ENCODE measurements at places on chromosomes 11 and 22. TPM values are rescaled to one million over a fixed set of nuclear protein-coding genes. Genes with fewer than 3 reads are reported as not detected.

The DDI1 gene
- not detected for total RNA-seq

GRCh38 chr11:112881461-112881860 lies 79.8 kb upstream of the NCAM1 start:
- H3K4me1 ChIP-seq = peaks cover 10% of the 10 kb centered on the region
- peak; percentile 61 for DNase-seq
- peak overlapping the region; percentile 38 for H3K4me3 ChIP-seq
- no peaks in the 10 kb centered on the region for H3K36me3 ChIP-seq
- H3K27ac ChIP-seq = no peak overlapping the region
- no peaks in the 10 kb centered on the region for H3K27me3 ChIP-seq

The EMID1 gene
- 3.1 TPM for total RNA-seq

The PHOX2A gene
- total RNA-seq = not detected

The MMP10 gene
- total RNA-seq = not detected

GRCh38 chr11:128921793-128922192 lies 20.9 kb downstream of the TP53AIP1 start:
- no peak for DNase-seq
- peaks cover 12% of the 10 kb centered on the region for H3K4me1 ChIP-seq
- no peaks in the 10 kb centered on the region for H3K36me3 ChIP-seq

The HBE1 gene
- not detected for total RNA-seq

DNA sequence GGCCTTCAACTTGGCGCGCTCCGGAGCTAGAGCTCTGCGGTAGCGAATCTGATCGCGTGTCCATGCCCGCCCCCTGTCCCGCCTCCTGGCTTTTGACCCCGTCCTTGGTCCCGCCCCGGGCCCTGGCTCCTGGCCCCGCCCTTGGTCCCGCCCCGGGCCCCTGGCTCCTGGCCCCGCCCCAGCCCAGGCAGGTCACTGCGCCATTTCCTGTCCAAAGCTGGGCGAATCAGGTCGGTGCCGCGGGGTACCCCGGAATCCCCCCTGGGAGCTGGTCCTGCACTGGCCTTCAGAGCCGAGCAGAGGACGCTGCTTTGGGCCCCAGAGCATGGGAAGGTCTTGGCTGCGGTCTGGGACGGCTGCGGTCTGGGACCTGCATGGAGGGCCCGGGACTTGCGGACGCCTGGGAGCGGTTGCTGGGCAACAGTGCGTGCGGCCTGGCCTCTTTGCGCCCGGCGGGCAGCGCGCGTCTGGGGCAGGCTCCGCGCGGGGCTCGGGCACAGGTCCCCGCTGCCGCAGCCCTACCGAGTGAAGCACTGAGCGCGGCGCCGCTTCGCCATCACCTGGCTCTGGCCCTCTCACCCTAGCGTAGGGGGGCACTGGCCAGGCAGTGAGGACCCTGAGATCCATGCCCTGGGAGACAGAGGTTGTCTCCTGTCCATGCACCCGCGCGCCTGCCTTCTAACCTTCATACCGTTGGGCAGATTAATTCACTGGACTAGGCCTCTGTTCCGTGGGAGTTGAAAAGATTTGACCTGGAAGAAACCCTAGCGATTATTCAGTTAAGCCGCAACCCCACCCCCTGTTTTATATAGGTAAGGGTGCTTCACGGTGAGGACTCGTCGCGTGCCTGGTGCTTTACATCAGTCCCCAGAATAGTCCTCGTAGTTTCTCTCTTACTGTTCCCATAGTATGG lies at the start of gene TTC12:
Gene TTC12 (plus strand): TSS at position 195 of the 913 bp plus-strand sequence. CDS start 1,675 bp downstream, outside the sequence.
- H3K36me3 ChIP-seq = peaks cover 10% of the 10 kb centered on the region
- H3K27me3 ChIP-seq = no peaks in the 10 kb centered on the region
- peaks cover 31% of the 10 kb centered on the region for H3K4me1 ChIP-seq
- peak within 1 kb of the TSS; percentile 72 for H3K4me3 ChIP-seq

The IRAG1 gene
- 4.6 TPM for total RNA-seq

DNA sequence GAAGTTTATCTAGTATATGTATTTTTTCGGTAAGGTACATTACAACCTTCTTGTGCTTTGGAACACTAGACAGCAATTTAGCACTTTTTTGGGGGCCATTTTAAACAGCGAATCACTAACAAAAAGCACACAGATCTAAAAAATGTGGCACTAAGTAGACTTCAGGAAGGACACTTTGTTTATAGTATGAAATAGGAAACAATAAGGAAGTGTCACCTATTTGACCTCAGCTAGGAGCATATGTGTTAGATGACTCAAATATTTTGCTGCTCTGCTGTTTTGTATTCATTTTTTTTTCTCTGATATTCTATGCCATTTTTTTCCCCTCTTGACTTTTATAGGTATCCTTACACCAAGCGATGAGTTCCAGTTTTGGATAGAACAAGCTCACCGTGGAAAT lies 5.6 kb downstream of the DYNC2H1 start:
- H3K4me1 ChIP-seq = peaks cover 20% of the 10 kb centered on the region
- H3K27me3 ChIP-seq = no peaks in the 10 kb centered on the region
- DNase-seq = no peak
- no peak overlapping the region for H3K4me3 ChIP-seq
- peaks cover 7% of the 10 kb centered on the region for H3K36me3 ChIP-seq

GRCh38 chr11:61489833-61490721 lies 18.5 kb upstream of the LRRC10B start:
- H3K4me1 ChIP-seq = peaks cover 18% of the 10 kb centered on the region
- no peaks in the 10 kb centered on the region for H3K27me3 ChIP-seq
- no peak overlapping the region for H3K27ac ChIP-seq
- H3K36me3 ChIP-seq = no peaks in the 10 kb centered on the region

DNA sequence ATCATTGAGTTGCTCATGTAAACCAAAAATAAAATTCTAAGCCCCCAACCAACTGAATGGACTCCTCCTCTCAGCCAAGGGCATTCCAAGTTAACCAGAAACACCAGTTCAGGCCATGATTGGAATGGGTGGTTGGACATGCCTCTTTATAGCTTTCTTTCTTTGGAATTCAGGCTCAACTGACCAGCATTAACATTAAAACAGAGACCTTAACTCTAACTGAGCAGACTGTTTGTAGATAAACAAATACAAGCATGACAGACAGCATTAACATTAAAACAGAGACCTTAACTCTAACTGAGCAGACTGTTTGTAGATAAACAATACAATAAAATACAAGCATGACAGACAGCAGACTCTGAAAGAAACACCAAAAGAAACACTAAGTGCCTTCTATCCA lies 278.2 kb downstream of the DLG2 start:
- no peaks in the 10 kb centered on the region for H3K27me3 ChIP-seq
- no peak for DNase-seq
- H3K27ac ChIP-seq = no peak overlapping the region
- no peaks in the 10 kb centered on the region for H3K36me3 ChIP-seq

DNA sequence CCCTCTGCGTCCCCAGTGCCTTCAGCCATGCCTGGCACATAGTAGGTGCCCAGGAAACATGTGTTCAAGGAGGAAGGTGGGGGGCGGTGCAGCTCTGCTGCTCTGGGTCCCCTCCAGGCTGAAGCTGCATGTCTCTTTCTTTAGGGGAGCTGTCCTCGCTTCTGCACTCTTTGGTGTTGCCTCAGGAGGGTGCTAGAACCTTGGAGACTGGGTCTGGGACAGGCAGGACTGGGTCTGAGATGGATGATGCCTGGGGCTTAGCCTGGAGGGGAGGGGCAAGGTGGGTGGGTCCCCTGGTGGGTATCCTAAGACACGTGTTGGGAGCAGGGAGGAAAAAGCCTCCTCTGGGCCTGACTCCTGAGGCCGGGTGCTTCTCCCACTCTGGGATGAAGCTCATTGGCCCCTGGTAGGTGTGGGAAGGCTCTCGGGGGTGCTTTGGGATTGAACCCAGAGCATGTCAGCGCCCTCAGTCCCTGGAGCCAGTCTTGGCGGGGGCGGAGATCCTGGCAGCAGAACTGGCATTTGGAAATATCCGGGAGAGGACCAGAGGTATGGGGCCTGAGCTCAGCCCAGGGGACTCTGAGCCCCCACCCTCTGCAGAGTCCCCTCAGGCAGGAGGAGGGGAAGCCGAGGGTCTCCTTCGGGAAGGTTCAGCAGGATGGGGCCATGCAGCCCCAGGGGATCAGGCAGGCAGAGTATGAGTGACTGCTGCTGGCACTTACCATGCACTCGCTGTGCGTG lies 6.7 kb upstream of the GSTP1 start:
- peaks cover 16% of the 10 kb centered on the region for H3K27me3 ChIP-seq
- no peaks in the 10 kb centered on the region for H3K36me3 ChIP-seq

DNA sequence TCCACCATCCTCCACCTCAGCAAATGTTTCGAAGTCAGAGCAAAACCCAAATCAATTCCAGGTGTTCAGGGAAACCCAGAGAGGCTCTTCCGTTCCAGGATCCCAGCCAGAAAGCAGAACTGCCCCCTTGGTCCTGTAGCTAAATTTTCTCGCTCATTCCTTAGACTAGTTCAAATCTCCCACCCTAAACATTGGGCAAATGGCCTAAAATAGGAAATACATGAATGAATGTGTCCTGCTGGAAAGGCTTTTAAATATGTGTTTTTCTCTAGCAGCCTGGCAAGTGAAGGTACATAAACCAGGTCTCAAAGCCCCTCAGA lies 89.6 kb downstream of the ETS1 start:
- H3K27me3 ChIP-seq = no peaks in the 10 kb centered on the region
- H3K36me3 ChIP-seq = no peaks in the 10 kb centered on the region
- peak overlapping the region; percentile 28 for H3K4me3 ChIP-seq

The PRRG4 gene
- 33.6 TPM for total RNA-seq

The KRTAP5-1 gene
- total RNA-seq = 1.0 TPM

DNA sequence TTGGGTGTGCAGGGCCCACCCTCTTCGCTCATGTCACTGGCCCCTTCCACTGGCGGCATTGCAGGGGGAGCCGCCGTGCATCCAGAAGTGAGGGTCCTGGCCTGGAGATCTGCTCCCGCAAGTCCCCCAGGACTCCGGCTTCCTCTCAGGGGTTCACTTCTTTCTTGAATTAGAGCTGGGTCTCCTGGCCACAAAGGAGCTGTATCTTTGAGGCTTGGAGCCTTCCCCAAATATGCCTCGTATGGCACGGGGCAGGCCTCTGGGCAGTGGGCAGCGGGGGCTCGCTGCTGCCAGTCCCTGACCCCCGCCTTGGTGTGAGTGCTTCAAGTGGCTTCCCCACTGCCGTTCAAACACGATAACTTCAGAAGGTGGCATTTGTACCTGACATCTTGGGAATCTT lies 7.4 kb upstream of the IFITM3 start:
- H3K4me3 ChIP-seq = no peak overlapping the region
- no peak for DNase-seq
- no peaks in the 10 kb centered on the region for H3K27me3 ChIP-seq
- no peaks in the 10 kb centered on the region for H3K36me3 ChIP-seq

The OR4C11 gene
- total RNA-seq = not detected

- H3K4me1 ChIP-seq = peaks cover 45% of the 10 kb centered on the region
- H3K27me3 ChIP-seq = peaks cover 37% of the 10 kb centered on the region
- peak overlapping the region; percentile 49 for H3K4me3 ChIP-seq
- DNase-seq = no peak
These were observed 1.6 kb downstream of the ANO1 start for GRCh38 chr11:70079691-70080090.

GRCh38 chr22:29201782-29202181 lies 3.9 kb upstream of the EMID1 start:
- no peak for DNase-seq
- no peaks in the 10 kb centered on the region for H3K27me3 ChIP-seq
- peaks cover 18% of the 10 kb centered on the region for H3K4me1 ChIP-seq

The HOATZ gene
- total RNA-seq = not detected
